ENCODE measurements at places on chromosomes 2 and 18.

DNA sequence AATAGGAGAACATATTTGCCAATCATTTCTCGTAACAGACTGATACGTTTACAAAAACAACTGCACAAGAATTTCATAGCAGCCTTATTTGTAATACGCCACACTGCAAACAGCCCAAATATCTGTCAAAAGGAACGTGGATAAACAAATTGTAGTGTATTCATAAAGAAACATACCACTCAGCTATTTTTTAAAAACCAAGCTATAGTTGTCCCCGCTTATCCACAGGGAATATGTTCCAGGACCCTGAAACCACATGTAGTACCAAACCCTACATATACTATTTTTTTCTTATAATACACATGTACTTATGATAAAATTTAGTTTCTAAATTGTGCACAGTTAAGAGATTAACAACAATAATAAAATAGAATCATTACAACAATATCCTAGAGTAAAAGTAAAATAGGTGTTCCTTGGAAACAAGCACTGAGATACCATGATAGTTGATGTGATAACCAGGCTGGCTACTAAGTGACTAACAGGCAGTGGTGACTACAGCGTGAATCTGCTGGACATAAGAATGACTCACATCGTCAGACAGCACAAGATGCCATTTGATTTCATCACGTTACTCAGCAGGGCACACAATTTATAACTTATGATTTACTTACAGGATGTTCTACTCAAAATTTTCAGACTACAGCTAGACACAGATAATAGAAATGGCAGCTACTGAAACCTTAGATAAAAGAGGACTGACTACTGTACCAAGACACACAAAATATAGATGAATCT is 367.4 kb downstream of the NCKAP5 start:
- DNase-seq: no peak

GRCh38 chr2:9228781-9229469 is 22.3 kb downstream of the ASAP2 start:
- no peak for DNase-seq

GRCh38 chr2:231353469-231353868 is 42.0 kb upstream of the B3GNT7 start:
- no peak for DNase-seq

DNA sequence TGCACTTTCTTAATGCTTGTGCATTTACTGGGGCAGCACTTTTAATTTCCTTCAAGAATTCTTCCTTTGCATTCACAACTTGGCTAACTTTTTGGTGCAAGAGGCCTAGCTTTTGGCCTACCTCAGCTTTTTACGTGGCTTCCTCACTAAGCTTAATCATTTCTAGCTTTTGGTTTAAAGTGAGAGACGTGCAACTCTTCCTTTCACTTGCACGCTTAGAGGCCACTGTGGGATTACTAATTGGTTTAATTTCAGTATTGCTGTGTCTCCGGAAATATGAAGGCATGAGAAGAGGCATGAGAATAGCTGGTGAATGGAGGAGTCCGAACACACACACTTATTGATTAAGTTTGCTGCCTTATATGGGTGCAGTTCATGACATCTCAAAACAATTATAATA is 354.1 kb downstream of the DLGAP1 start:
- DNase-seq: no peak

DNA sequence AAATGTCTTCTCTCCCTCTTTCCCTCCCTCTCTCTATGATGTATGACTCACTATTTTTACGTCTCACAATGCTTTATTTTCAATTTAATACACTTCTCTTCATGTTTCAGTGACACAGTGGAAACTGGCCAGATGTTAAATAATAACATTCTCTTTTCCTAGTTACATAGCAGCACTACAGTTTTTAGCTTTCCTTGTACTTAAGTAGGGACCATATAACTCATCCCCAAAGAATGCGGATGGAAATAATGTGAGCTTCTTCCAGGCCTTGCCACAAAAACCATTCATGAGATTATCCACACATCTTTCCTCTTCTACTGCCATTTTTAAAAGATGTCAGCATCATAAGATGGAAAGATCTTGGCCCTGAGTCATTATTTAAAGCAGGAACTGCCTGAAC is 789.4 kb downstream of the LRP1B start:
- DNase-seq: no peak

GRCh38 chr2:64422466-64422865 is 31.5 kb upstream of the LGALSL start:
- no peak for DNase-seq

DNA sequence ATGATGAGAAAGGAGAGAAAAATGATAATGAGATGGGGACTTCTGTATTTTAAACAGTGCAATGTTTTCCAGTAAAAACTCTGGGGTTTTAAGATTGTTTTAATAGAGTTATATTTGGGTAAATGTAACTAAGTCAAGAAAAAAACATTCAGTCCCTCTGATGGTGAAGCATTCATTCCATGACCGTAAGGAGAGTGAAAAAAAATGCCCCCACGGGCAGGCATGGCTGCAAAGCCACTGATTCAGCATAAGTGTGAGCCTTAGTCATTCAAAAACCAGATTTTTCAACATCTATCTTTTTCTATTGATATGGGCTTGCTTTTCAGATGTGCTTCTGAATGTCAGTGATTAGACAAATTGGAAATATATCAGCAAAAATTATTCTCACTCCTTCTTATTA is 957.8 kb downstream of the SLC4A3 start:
- no peak for DNase-seq

DNA sequence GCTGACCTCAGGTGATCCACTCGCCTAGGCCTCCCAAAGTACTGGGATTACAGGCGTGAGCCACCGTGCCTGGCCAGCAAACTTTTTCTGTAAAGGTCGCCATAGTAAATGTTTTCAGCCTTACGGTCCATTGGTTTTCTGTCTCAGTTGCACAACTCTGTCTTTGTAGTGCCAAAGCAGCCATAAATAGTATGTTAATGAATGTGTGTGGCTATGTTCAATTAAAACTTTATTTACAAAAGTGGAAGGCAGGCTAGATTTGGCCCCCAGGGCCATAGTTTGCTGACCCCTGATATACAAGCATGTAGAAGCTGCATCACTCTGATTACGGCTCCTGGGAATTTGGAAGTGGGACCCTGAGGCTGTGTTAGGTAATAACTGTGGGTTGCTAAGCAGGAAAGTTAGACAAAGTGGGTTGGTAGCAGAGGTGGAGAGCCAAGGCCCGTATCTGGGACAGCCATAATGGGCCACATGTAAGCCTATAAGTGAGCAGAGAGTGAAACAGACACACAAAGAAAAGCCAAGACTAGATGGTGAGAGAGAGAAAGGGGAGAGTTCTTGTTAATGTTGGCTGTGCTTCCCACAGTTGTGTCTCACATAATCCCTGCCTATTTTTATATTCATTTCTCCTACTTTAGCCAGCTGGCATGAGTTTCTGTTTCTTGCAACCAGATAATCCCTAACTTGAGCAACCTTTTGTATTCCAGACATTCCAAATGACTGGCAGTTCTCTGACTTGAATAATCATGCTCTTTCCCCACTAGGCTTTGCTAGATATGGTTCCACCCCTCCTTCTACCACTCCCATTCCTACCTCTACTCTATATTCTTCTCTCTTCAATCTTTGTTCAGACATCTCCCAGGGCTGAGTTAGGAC is 223.3 kb upstream of the STON1 start:
- no peak for DNase-seq

DNA sequence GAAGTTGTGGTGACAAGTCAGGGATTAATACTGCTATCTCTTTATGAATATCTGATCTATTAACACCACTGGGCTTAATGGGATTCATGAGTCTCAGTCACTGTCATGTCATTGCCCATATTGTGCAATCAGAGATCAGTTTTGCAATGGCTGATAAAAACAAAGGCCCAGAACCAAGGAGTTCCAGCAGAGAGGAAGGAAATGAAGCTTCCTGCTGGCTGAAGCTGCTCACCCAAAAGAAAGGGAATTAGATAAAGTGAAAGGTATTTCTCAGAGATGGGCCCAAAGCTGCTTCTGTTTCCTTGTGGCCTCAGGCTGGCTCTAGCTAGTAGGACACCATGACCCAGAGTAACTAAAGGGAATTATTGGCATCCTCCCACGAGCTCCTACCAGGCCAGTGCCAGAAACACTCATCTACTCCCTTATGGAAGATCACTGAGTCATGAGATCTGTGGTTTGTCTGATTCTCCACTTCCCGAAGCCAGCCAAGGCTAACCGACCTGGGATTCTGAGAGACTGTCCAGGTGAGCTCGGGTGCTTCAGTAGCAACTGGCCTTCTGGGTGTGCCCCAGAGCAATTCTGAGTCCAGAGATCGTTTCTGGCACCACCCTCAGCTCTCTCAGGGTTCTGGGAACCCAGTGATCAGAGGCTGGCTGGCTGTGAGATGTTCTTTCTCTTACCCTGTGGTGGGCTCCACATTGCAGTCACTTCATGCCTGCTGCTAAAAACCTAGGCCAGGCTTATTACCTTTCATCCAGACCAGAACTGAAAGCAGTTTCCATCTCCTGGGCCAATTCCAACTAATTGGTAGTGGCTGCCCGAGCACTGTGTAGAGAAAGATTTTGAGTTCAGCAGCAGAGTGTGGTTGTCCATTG is 129.5 kb upstream of the PELI1 start:
- DNase-seq: no peak

DNA sequence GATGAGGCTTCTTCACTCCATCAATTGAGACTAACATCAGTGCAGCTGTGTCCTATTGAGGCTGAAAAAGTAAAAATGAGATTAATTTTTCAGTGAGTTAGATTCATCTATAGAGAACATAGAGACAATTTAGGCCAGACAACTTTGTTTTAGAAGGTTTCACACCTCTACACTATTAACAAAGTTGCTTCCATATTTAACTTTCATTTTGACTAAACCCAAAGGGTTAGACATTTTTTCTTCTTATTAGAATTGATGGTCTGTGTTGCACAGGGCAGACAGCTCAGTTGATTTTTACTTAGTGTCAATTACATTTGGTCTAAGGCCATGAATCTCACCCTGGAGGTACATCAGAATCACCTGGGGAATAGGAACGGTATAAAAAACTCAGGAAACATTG is 130.2 kb upstream of the NXPH2 start:
- DNase-seq: no peak

GRCh38 chr2:121197369-121198091 is 87.5 kb downstream of the TFCP2L1 start:
- DNase-seq: no peak

DNA sequence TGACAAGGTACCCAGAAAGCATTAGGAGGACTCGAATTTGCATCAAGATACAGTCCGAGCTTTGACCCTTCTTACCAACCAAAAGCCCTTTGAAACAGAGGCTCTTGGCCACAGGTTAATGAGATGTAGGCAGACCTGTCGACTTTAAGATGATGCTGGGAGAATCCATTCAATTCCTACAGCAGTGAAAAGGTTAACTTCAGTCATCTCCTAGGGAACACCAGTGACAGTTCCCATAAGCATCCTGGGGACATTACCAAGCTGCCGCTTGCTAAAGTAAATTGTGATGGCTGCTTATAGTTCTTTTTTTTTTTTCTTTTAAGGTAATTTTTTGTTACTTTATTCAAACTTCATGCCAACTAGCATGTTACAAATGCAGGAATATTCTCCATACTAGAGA is 379.3 kb downstream of the SOX11 start:
- no peak for DNase-seq

GRCh38 chr2:132438691-132439090 is 22.1 kb downstream of the GPR39 start:
- no peak for DNase-seq

- DNase-seq: no peak
Measured at GRCh38 chr2:232365621-232366321, 12.8 kb upstream of the ALPP start.

- peak; percentile 17 for DNase-seq
Measured at GRCh38 chr18:58862851-58863538, 1.7 kb upstream of the ZNF532 start.

Measured in stimulated activated CD4-positive, alpha-beta T cell treated with anti-CD3 and anti-CD28 coated beads, Interleukin-12 subunit alpha, Interleukin-12 subunit beta, amount 100 ng/mL, for 4 hours (primary cell).